Activated CD4-positive, alpha-beta T cell treated with anti-CD3 and anti-CD28 coated beads, Interleukin-2, amount 50 U/mL, for 16 hours (primary cell): ENCODE measurements at places on chromosomes 4 and X.

DNA sequence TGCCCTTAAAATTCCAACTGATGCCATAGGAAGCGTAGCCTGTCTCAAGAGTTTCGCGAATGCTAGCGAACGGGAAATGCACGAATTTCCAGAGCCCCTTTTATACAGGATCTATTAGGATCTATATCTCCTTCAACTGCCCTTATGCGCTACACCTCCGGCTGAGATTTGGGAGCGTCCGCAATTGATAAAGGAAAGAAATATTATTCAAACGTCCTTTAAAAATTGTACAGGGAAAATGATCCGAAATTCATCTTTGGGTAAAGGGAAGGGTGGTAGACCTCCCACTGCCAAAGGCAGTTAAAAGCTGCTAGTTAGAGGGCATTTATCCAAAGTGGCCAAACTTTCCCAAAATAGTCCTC lies 609 bp downstream of the NR3C2 start:
- no peak for DNase-seq

DNA sequence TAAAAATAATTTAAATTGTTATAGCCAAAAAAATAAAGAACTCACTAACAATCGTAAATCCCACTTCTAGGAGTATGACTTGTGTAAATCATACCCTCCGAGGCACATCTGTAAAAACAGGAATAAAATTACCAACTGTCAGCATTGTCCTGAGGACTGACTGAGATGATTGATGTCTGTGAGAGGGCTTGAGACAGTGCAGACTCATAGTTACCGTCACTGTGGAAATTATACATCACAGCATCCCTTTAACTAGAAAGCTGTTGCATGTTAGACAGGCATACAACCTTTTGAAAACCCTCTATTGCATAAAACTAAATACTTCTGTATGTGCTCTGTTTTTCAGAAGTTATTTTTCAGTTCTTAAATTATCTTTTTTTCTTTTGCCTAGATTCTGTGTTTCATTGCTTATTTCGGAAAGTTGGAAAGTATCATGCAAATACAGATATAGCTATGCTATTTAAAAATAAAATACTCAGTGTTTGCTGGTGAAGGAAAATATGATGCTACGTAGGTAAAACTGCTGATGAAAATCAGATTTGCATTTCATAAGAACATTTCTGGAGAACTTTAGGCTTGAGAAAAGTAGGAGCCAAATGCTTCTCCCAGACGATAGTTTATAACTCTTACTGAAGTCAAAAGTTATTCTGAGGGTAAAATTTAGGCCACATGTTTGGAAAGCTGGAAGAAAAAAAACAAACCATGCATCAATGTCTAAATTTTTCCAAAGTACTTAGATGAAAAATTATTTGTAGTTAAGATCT lies 13.6 kb upstream of the RBPJ start:
- DNase-seq: peak; percentile 41

DNA sequence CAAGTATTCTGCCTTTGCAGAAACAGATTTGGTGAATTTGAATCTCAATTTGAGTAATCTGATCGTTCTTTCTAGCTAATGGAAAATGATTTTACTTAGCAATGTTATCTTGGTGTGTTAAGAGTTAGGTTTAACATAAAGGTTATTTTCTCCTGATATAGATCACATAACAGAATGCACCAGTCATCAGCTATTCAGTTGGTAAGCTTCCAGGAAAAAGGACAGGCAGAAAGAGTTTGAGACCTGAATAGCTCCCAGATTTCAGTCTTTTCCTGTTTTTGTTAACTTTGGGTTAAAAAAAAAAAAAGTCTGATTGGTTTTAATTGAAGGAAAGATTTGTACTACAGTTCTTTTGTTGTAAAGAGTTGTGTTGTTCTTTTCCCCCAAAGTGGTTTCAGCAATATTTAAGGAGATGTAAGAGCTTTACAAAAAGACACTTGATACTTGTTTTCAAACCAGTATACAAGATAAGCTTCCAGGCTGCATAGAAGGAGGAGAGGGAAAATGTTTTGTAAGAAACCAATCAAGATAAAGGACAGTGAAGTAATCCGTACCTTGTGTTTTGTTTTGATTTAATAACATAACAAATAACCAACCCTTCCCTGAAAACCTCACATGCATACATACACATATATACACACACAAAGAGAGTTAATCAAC lies 15.3 kb downstream of the PLP1 start:
- DNase-seq: no peak

DNA sequence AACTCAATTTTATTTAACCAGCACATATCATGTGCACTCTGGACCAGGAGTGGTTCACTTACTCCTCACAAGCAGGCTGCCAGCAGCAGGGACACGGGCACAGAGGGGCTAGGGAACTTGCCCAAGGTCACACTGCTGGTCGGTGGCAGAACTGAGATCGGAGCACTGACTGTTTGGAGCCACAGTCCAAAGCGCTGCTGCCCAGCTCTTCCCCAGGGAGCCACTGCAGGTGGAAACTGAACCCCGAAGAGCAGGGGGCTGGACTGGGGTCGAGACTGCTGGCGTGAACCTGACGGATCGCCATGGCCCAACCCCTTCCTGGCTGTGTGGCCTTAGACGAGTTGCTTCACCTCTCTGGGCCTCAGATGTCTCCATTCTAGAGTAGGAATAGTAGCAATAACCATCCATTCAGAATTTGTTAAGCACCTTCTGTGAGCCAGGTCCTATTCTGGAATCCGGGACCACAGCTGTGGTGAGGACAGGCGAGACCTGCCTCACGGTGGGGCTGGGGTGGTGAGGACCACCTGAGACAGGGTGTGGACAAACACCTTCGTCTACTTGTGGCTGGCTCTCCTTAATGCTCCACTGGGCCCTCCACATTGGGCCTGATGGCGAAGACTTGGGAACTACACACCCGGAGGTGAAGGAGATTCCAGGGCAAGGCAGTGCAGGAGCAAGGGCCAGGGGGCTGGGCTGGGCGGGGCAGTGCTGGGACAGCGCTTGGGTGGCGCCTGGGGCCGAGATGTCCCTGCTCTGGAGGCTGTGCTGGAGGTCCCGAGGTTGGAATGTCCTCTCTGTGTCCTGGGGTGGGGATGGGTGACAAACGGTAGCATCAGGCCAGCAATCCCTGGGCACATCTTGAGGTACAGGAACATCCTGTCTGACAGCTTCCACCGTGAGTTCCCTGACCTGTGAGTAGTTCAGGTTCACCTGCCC lies 32.0 kb upstream of the KIAA0232 start:
- no peak for DNase-seq

DNA sequence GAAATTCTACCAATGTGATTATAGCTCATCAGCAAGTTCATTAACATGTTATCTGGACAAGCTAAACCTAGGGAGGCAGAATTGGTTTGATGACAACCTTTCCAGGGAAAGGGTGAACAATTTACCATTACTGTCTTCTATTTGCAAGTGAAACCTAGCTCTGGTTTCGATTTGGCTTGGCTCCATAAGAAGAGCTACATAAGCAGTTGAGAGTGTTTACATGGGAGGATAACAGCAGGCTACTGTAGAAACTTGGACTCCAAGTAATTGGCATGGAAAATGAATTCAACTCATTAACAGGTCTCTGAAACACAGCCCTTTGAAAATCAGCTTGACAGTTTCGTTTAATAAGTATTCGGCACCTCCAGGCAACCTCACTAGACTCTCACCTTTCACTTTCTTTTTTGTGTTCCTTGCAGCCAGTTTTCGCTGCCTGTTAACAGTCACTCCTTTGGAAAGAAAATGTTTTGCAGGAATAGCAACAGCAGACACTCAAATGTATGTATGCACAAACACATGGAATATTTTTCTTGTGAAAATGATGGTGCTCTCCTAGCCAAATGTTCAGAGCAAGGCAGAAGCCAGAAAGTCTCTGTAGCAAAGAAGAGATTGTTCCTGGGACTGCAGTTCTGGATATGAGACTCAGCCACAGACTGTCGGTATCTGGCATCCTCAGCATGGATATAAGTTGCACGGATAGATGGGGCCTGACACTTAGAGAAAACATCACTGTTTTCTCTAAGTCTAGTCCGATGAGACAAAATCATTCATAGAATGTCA lies 27.5 kb downstream of the POU3F4 start:
- no peak for DNase-seq

- DNase-seq: no peak
Measured at GRCh38 chrX:54116391-54116790, 66.7 kb downstream of the FAM120C start.

GRCh38 chr4:141614878-141615586 lies 21.4 kb upstream of the IL15 start:
- no peak for DNase-seq

DNA sequence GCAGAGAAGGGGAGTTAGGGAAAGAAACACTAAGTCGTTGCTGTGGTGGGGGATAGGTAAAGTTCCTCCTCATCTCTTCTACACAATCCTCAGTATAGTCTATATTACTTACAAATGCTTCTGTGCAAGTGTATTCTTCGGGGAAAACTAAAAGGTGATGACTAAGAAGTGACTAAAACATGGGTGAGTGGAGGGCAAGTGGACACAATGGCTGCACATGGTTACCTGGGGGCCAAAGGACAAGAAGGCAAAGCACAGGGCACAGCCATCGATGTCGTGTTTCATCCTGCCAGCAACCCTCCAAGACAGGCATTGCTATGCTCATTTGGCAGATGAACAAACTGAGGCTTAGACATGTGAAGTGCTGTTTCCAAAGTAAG lies 35.5 kb upstream of the CCKAR start:
- DNase-seq: no peak

DNA sequence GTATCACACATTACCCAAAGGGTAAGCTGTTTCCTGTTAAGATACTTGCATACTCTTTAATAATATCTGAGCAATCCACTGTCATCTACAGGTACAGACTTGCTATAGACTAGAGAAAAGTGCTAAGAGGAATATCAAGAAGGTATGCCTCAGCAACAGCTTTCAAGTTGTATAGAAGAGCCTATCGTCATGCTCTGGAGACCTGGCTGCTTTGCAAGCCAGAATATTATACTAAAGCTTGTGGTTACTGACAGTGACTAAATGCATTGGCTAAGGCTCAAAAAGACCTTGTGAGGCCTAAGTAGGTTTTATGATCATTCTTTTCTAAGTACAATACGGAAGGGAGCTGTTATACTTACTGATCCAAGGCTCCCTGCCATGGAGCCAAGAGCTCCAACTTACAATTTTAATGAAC lies 11.3 kb downstream of the LAMP2 start:
- peak; percentile 24 for DNase-seq

DNA sequence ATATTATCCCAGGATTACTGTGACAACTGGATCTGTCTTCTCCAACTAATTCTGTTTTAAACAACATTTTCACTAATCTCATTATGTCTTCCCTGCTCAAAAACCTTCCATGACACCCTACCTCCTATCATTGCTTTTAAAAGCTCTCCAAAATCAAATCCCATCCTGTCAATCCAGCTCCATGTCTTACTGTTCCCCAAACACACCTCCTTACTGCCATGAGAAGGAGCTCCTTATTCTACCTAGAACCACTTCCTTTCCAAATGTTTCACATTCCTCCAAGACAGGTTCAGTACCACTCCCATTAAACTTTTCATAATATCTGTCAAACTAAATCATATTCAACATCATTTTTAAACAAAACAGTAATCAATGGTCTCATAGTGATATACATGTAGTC lies 66.9 kb upstream of the WDR17 start:
- no peak for DNase-seq
